ENCODE measurements at places on chromosomes 4 and X.

DNA sequence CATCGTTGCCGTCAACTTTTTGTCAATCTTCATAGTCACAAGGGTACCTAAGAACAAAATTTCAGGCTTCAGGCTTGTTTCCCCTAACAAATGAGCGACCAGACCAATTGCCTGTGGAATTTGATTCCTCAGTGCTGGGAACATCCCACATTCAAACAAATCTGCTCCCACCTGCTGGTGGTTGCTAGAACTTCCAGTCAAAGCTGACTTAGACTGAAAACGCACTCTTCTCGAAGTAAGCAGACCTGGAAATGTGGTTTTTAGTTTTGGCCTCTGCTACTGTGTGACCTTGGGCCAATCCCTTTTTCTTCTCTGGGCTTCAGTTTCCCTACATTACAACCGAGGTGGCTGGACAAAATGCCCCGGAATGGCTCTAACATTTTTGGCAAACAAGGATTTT lies 1.8 kb upstream of the GABRQ start:
- peak; percentile 37 for DNase-seq

DNA sequence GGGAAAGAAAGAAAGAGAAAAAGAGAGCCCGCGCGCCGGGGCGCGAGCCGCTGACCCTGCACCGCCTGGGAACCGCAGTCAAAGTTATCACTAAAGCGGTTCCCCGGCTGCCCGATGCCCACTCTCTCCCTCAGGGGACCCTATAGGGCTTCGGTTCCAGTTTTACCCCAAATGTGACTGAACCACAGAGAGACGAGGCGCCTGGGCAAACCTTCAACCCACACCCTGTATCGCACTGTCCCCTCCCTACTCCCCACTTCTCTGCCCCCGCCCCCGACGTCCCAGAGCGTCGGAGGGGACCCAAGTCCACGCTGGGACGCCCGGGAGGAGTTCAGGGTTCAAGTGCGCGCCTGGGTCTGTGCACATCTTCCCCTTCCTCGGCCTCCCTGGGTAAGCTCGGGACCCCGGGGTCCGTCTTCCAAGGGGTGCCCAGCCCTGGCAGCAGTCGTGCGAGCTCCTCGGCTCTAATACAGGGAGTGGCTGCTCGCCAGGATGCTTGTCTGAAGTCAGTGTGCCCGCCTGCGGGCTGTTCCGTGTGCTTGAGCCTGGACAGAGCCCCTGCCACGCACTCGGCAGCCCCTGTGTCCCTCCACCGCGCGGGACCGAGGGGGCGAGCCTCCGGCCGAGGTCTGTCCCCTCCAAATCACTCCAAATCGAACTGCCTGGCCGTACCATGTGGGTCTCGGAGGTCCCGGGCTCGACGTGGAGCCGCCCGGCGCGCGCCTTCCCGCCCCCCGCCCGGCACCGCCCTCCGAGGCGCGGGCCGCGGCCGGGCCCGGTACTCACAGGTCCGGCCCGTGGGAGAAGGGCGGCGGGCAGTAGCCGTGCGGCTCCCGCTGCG lies 960 bp downstream of the TRPC3 start:
- peak; percentile 14 for DNase-seq

DNA sequence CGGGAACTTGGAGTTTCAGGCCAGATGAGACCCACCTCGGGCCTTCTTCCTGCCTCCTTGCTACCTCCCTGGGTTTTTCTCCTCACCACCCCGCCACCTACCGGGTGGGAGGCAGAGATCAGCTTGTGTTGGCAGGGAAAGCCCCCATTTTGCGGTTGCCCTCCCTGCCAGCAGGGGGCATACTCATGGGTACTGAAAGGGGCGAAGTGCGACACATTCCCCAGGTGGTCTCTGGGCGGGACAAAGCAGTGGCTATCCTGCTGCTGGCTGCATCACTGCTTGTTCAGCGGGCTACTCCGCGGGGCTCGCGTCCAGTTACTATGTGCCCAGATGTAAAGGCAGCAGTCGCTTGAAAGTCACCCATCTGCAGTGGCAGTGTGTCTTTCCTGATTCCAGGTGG lies 330.3 kb downstream of the PDHA2 start:
- no peak for DNase-seq

DNA sequence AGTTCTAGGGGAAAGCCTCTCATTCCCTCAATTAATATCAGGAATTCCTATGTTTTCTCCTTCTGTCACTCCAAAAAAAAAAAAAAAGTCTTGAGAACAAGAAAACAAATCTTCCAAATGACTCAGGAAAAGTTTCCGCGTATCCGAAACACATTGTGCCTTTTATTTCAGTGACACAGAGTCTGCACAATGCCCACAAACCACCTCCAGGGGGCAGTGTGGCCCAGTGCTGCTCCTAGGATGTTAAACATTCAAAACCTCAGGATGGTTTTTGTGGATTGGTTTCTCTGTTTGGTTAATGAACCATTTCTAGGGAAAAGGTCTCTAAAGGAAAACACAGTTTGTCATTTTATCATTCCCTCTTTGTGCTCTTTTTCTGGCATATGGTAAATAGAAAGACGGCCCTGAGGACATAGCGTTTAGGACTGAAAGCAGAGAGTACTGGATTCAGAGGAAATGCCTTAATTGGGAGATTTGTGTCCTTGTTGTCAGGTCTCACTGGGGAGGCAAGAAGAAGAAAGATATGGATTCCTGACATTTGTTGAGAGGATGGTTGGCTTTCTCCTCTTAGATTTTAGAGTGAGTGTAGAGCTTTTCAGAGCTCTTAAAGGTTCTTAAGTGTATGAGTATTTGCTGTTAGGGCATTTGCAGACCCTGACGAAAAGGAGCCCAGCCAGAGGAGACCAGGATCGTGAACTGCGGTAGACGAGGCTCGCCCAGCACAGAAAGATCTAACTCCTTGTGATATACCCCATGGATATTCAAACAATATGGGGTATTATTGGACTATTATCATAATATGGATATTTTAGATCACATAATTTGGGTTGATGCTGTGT lies 65.7 kb upstream of the MAP9 start:
- peak; percentile 60 for DNase-seq

DNA sequence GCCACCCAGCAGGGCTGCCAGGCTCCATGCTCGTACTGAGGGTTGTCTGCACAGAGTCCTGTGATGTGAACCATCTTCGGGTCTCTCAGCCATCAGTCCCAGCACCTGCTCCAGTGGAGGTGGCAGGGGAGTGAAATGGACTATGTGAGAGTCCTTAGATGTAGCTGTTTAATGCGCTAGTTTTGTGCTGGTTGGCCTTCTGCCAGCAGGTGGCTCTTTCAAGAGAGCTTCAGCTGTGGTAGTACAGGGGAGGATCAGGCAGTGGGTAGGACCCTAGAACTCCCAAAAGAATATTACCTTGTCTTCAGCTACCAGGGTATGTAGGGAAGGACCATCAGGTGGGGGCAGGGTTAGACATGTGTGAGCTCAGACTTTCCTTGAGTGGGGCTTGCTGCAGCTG lies 1066.0 kb downstream of the GLUD2 start:
- no peak for DNase-seq
